Neural crest cell (in vitro differentiated cells): ENCODE measurements at places on chromosomes 2 and 18. TPM values are rescaled to one million over a fixed set of nuclear protein-coding genes. Genes with fewer than 3 reads are reported as not detected.

BCL11A gene
- 2.2 and 2.3 TPM in 2 replicates for total RNA-seq

DYSF gene
- total RNA-seq, result 2.2 and 2.4 TPM in 2 replicates

PDIA6 gene
- total RNA-seq, result 235 and 248 TPM in 2 replicates

TFPI gene
- total RNA-seq, result 7.0 and 8.0 TPM in 2 replicates

TRIM43B gene
- total RNA-seq, result not detected in 2 replicates

ESPNL gene
- 0.16 and 0.40 TPM in 2 replicates for total RNA-seq
